ENCODE measurements at places on chromosomes 11 and 22.

- no peak for DNase-seq
Observed at GRCh38 chr11:25970726-25971508, 361.0 kb upstream of the ANO3 start.

GRCh38 chr22:44389181-44389580, 76.4 kb upstream of the SHISAL1 start:
- DNase-seq: no peak

DNA sequence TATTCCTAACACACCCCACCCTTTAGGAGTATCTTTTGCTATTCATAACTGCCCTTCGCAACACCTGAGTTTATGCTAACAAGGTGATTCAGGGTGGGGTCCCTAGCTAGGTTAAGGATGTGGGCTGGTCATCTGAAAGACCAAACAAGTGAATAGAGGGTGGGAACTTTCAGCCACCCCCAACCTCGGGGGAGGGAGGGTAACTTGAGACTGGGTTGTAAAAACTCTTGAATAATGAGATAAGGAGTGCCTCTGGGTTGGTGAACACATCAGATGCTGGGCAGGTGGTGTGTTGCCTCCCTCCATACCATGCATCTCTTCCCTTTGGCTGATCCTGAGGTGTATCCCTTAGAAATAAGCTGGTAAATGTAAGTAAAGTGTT, 111.5 kb downstream of the SWAP70 start:
- no peak for DNase-seq

DNA sequence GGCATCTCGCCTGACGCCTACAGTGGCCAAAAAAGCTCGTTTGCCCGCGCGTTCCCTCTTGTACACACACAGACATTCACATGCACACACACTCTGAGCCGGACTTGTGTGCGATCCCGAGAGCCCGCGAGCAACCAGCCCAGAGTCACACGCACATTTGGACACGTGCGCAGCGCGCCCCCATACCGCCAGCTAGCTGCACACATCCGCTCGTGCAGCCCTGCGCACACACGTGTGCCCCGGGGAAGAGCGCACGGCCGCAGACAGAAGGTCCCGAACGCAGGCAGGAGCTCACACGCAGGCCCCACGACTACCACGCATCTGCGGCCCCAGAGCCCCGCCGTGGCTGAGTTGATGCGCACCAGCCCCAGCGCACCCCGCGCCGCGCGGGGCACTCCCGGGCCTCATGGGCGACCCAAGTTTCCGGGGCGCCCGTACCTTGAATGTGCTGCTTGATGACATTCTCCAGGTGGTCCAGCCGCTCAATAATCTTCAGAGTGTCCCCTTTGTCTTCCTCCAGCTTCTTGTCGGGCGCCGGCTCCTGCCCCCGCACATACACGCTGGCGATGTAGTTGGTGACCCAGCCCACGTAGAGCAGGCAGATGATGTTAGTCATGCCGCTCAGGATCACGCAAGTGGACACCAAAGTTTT, 758 bp downstream of the GALNT18 start:
- DNase-seq: no peak

DNA sequence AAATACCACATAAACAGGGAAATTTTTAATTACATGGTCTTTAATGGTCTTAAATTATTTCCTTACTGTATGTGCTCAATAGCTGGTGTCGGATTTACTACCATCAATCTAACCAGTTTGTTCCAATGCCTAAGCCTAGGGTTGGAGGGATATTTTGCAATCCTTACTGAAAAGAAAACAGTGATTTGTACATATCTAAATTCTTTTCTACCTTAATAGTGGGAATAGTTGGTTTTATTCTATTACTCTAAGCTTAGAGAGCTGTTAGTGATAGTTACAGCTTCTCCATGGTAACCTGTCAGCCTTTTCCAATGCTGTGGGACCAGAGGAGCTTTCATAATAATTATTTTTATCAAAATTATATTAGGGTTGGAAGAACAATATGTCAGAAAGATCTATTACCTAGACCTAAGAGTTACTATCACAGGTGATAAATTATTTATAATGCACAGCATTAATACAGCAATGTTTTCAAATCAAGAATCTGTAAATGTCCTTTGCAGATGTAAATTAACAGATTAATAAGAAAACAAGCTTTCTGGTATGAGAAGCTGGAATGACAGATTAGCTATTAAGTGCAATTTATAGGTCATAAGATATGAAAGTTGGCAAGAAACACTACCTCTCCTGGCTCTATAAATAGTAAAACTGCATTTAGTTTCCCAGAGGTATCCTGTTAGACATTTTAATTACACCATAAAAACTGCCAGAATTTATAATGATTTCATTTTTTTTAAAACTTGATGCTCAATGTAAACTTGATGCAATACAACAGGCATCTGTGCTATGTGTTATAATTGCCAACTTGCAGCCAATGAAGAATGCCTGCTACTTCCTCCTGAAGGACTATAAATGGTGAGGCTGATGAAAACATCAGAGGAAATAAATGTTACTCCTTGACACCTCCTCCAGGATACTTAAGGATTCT, 262.0 kb upstream of the PITPNB start:
- no peak for DNase-seq

GRCh38 chr22:38203090-38203810, 1.5 kb downstream of the MAFF start:
- no peak for DNase-seq

- no peak for DNase-seq
Observed at GRCh38 chr11:45483416-45483815, 182.0 kb downstream of the CHST1 start.

- DNase-seq: no peak
Observed at GRCh38 chr11:75678620-75679259, 9.9 kb upstream of the MAP6 start.

DNA sequence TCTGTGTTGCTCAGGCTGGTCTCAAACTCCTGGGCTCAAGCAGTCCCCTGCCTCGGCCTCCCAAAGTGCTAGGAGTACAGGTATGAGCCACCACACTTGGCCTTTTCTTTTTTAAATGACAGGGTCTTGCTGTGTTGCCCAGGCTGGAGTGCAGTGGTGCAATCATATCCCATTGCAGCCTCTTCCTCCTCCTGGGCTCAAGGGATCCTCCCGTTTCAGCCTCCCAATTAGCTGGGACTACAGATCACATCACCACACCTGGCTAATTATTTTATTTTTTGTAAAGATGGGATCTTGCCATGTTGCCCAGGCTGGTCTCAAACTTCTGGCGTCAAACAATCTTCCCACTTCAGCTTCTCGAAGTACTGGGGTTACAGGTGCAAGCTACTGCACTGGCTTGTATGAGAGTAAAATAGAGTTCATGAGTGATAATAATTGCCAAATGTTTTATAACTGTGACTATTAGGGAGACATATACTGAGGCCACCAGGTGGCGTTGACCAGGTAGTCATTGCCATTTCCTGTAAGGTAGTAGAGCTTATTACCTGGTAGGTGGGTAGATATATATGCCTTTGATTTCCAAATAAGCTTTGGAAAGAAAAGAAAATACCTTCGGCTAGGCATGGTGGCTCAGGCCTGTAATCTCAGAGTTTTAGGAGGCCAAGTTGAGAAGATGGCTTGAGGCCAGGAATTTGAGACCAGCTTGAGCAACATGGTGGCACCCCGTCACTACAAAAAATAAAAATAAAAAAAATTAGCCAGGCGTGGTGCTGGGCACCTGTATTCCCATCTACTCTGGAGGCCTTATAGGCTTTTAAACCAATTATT, 5.4 kb downstream of the FDX1 start:
- no peak for DNase-seq

- DNase-seq: no peak
Observed at GRCh38 chr11:46981436-46981835, 44.9 kb downstream of the CSTPP1 start.

DNA sequence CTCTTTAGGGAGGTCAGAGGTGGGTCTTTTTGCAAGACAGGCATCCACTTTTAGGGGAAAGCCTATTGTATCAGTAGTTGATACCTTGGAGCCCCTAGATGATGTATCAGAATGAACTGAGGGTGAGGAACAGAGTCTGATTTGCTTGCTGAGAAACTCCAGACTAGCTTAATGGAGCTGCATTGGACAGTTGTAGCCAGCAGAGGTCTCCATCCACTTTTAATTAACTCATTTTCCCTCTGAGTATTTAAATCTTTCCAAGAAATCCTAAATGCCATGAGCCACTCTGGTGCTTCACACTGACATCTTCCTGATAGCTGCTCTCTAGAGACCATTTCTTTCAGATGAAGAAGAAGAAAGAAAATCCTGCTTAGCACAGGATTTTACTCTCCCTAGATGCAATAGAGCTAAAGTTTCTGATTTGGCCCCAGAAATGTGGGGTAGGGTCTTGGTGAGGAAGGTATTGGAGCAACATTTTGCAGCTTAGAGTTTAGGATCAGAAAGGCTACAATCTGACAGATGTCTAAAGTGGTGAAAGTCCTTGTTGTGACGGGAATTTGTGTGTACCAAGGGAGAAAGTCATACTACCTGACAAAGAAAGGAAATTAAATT, 38.0 kb downstream of the EXT2 start:
- no peak for DNase-seq

GRCh38 chr11:115226556-115226955, 277.7 kb downstream of the CADM1 start:
- DNase-seq: no peak

DNA sequence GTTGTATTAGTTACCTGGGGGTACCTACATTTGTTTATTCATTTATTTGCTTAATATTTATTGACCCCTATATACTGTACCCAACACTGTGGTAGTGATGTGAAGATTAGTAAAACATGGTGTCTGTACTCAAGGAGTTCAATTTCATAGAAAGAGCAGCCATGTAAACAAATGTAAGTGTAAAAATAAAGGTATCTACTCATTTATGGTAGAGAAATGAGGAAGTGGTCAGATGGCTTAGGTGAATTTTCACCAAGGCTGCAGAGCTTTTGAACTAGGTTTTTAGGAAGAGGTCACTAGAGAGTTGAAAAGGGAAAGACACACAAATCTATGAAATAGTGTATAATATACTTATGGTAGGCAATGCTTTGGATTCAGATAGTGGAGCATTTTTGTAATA, 11.1 kb downstream of the CTR9 start:
- DNase-seq: no peak

GRCh38 chr22:23509571-23510302, 70.4 kb downstream of the IGLL1 start:
- DNase-seq: no peak

DNA sequence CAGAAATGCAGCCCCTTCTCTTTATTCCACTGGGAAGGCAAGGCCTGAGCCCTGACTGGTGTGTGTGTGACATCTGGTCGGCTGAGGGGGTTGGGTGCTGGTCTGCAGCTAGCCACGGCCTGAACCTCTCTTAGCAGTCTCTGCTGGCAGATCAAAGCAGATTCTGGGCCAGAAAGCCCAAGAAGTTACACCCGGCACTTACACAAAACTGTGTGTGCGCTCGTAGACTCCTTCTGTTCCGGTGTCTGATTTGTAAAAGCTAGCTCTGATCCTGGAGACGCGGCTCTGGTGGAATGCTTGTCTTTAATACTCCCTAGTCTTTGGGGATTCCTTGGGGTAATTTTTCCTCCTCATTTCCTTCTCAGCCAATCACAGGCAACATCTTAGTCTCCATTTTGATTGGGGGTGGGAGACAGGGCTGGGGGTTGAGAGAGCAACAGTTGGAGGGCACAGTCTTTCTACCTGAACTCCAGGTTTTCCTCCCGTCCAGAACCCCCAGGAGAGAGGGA, 5.5 kb downstream of the PKNOX2 start:
- DNase-seq: no peak

DNA sequence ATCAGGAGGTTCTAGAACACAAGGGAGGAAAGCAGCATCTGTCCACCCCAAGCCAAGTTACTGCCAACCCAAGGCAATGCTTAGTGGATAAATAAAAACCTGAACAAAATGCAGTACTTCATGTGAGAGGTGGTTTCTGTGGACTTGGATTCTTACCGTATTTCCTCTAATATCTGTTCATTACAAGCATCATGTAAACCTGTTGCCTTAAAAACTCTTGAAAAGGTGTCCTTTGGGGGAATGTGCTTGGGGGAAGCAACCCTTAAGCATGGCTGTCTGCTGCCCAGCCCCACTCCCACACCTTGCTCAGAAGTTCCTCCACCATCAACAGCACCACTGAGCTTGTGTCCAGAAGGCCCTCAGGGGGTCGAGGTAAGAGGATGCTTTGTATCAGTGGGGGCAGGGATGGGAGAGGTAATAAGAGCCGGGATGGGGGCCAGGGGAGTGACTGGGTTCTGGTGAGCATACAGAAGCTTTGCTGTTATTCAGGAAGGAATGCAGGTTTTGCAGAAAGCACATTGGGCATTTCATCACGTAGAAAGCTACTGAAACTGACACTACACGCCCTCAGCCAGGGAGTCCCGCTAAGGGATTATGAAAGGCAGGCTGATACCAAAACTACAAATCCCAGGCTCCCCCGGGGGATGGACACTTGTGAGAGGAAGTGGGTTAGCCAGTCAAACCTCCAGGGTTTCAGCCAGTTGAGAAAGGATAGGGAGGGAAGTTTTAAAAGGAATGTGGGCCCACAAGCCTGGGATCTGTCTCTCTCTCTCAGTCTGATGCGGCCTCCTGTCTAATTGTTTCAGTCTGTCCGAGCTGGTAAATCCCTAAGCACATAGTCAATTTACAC, 52.0 kb downstream of the KCNJ1 start:
- DNase-seq: no peak

DNA sequence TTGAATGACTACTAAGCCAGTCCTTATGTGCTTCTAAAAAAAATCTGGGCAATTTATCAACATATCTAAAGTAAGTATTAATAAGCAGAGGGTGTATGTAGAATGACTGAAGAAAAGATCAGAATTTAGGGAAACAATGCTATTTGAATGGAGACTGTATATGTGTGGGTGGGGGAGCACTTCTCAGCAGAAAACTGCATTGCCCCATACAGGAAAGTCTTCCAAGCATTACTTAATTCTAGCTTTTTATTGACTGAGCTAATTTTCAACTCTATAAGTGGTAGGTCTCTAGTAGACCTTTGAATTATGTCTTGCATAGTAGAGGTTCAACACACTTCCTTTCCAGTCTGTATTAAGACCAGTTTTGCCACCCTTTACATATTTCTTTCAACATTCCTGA, 41.7 kb downstream of the CASP12 start:
- no peak for DNase-seq

DNA sequence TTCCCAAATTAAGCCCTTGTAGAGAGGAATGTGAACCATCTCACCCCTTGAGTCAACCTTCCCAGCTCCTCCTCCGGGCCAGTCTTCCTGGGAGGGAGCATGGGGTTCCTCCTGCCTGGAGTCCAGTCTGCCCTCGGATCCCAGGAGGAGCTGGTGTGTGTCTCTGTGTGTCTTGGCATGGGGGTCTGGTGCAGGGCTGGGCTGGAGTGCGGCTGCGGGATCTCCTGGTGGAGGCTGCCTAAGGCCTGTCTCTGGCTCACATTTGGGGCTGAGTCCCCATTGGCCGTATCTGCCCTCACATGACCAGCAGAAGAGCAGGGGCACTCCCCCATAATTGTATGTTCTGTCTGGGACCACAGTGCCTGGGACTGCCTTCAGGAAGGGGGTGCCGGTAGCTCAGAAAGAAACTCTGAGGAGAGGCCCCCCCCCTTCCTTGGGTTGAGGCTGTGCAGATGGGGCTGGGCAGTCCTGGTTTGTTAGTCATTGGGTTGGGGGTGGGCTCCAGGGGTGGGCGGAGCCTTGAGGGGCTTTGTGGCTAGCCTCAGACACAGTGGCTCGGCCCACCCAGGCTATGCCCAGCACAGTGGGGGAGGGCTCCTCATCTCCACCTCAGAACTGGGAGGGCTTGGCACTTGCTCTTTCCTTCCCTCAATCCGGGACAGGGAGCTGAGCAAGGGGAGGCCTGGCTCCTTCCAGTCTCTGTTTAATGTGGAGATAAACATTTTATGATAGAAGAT, 2.9 kb downstream of the C1QTNF5 start:
- DNase-seq: no peak

GRCh38 chr11:130859886-130860285, 56.4 kb downstream of the SNX19 start:
- no peak for DNase-seq

GRCh38 chr11:35647421-35648093, 15.0 kb upstream of the TRIM44 start:
- DNase-seq: no peak
